ENCODE measurements at places on chromosomes 1 and 21. TPM values are rescaled to one million over a fixed set of nuclear protein-coding genes. Genes with fewer than 3 reads are reported as not detected.

GRCh38 chr1:56387071-56387740 lies 192.2 kb downstream of the PLPP3 start:
- no peak for DNase-seq

- DNase-seq: no peak
These were observed 4.7 kb downstream of the IRF6 start for GRCh38 chr1:209800984-209801834.

Gene NPPB
- not detected for polyA plus RNA-seq

Gene INAVA
- polyA plus RNA-seq: 33.8 TPM

Gene IFNAR1
- polyA plus RNA-seq: 38.1 TPM

- no peak for DNase-seq
These were observed 191.4 kb downstream of the ZBTB18 start for GRCh38 chr1:244242446-244242845.

Gene HMGCS2
- polyA plus RNA-seq: 79.7 TPM

GRCh38 chr1:21833392-21833976 lies 21.4 kb downstream of the LDLRAD2 start:
- no peak for DNase-seq

DNA sequence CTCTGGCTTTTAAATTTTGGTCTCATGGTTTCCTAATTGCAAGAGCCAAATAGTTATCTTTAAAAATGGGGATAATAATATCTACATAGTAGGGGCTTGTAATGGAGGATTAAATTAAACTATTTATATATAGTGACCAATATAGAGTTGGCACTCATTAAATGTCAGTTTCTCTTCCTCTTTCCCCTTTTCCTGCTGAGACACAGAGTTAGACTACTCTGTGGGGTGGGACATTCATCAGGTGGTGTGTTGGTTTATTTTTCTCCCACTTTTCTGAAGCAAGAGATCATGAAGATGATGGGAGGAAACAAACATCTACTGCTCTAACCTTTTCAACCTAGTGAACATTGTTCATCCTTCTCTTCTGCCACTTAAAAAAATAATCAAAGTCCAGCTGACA lies 17.3 kb upstream of the RAP1A start:
- no peak for DNase-seq

Gene LCE3E
- polyA plus RNA-seq: not detected

- DNase-seq: no peak
These were observed 11.6 kb downstream of the HHAT start for GRCh38 chr1:210340311-210340710.

DNA sequence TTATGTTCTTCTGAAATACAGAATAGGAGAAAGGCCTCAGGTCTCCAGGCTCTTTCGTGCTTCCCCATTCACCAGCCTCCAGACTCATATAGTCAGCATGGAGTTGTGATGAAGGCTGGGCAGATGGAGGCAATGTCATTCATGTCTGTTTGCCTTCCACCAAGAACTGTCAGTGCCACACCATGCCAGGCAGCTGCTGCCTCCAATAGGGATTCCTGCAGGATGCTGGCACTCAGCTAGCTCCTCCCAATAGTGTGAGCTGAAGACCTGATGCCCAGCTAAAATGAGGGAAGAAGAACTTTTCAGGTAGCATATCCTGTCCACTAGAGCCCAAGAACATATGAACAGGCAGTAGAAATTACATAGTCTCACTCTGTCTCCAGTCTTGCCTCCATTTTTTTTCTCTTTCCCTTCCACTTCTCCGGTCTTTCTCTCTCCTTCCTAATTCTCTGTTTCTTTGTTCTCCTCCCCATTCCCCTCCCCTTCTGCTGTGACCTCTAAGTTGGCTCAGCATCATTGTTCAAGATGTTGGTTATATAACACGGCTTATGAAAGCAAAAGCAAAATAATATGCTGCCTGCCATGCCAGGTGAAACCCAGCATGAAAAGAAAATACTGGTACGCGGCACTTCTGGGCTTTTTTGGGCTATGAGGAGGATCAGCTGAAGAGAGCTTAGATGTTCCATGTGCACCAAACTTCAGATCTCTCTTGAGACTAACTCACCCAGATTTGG lies 17.3 kb downstream of the GLUL start:
- no peak for DNase-seq

GRCh38 chr1:185045814-185046492 lies 595 bp downstream of the RNF2 start:
- DNase-seq: peak; percentile 42

Gene OR6N1
- polyA plus RNA-seq: not detected

Gene HSPA6
- polyA plus RNA-seq: 0.35 TPM

DNA sequence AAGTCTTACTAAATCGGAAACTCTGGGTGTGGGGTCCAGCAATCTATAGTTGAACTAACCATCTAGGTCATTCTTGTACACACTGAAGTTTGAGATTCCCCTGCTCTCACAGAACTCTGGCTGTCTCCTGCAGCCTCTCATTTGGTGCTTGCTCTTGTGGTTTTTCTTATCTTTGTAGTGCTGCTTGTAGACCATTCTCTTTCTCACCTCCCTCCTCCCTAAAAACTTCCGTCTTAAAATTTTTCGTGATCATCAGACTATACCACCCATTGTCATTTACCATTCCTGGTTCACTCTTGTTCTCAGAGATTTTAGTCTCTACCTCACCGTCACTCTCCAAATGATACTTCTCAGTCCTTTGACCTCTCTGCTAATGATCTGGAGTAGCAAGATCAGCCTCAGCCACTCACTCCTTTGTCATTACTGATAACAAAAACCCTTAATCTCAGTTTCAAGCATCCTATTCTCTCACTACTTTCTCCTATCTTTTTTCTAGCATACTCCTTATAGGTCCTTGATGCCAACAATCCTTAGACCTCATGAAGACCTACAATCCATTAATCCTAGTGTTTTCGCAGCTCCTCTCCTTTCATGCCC lies 13.0 kb upstream of the EPHX4 start:
- no peak for DNase-seq

Gene NHLH1
- polyA plus RNA-seq: 0.22 TPM

Gene KRTAP13-3
- not detected for polyA plus RNA-seq

- no peak for DNase-seq
These were observed 1512.0 kb upstream of the PRMT6 start for GRCh38 chr1:105544475-105544874.

Gene CORT
- polyA plus RNA-seq: 2.6 TPM

DNA sequence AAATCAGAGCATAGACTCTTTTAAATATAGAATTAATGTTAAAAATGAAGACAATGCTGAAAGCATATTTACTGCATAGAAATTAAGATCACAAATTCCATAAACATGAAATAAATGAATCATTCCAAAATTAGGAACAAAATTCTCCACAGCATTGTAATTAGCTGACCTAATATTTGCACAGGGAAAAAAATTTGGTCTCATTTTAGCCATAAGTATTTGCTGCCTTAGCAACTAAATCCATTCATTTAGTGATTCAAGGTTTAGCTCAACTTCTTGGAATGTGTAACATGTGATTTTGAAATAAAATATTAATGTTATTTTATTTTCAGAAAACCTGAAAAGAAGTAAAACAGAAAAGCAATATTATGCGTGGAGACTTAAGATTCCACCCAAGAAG lies 25.5 kb downstream of the ADAMTS5 start:
- no peak for DNase-seq

Gene CELA3A
- not detected for polyA plus RNA-seq

Gene LRRC7
- 14.2 TPM for polyA plus RNA-seq

- peak; percentile 6 for DNase-seq
These were observed 255.9 kb downstream of the FAF1 start for GRCh38 chr1:50704126-50704525.

Gene GUCA2B
- polyA plus RNA-seq: not detected

DNA sequence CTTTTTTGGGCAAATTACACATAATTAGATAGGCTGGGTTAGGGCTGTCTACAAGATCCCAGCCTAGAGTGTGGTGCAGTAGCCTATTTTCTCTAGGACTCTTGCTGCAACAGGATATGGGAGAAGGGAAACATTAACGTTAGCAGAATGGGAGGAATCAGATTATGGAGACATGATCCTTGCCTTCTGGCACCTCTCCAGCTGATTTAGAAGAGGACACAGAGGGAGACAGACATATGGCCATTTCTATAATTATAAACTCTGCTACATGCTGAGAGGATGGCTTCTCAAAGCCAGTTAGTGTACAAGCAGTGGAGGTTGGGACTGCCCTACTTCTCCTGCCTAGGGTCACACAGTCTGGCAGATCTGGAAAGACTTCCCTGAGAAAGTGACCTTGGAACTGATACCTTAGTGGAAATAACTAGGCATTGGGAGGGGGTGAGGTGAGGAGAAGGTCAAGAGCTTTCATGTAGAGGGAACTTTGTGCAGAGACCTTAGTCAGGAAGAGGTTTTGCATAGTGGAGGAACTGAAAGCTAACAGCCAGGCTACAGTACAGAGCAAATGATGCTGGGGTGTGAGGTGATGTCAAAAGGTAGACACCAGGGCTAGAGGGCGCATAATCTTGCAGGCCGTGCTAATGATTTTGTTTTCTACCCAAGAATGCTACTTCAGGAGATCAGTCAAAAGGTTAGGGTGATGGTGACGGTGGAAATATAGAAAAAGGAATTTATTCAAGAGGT lies 1.2 kb upstream of the CD1D start:
- DNase-seq: no peak

GRCh38 chr1:214899908-214900460 lies 182.6 kb upstream of the KCNK2 start:
- no peak for DNase-seq

DNA sequence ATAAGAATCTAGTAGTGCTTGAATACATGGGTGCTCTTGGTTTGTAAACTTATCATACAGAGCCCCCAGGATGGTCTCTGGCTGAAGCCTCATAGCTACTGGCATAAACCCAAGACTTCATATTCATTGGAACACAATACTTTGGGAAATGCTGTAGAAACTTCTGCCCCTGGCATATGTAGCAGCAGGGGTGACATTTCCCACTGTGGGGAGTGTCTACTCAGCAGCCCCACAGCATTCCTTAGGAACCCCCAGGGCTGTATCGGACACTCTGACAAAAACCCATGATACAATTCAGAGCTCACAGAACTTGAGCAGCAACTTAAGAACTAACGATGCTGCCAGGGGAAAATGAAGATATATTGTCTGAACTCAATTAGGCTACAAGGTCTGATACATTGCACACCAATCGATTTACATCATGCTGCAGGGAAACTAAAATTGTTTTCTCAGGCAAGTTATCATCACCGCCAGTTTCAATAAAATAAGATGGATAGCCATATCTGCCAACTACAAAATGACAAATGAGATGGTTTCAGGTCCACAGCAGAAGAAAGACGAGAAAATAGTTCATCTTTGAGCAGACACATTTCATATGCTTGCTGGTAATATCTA lies 181.1 kb upstream of the GREM2 start:
- DNase-seq: no peak

DNA sequence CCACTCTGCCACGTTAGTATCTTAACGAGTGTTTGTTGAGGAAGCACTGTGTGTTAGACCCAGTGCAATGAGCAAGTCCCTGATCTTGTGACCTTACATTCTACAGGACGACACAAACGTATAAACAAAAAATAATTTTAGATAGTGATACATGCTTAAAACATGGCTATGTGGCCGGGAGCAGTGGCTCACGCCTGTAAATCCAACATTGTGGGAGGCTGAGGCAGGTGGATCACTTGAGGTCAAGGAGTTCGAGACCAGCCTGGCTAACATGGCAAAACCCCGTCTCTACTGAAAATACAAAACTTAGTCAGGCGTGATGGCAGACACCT lies 19.6 kb downstream of the MTX1 start:
- DNase-seq: no peak

DNA sequence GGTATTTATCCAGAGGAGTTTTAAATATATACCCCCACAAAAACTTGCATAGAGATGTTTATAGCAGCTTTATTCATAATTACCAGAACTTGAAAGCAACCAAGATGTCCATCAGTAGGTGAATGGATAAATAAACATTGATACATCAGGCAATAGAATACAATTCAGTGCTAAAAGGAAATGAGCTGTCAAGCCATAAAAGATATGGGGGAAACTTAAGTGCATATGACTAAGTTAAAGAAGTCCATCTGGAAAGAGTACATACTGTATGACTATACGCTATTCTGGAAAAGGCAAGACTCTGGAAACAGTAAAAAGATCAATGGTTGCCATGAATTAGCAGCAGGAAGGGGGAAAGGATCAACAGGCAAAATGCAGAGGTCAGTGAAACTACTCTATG lies 366.7 kb downstream of the HHIPL2 start:
- no peak for DNase-seq

Gene MASP2
- 12.8 TPM for polyA plus RNA-seq

DNA sequence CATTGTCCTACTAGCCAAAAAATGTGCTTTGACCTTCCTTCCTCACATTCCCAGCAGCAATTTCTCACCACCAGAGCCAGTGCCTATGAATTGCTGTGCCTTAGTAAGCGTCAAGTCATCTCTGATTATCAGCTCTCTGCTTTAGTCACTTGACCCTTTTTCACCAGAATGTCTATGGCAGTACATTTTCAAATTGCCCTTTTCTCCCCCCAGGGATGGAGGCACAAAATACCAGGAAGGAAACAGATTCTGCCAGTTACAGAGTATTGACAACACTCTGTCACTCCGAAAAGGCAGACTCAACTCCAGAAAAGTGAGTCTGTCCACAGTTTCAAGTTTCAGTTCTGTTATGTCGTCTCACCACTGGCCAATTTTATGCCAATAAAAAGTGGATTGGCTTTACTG lies 167.4 kb downstream of the TNFSF18 start:
- no peak for DNase-seq

DNA sequence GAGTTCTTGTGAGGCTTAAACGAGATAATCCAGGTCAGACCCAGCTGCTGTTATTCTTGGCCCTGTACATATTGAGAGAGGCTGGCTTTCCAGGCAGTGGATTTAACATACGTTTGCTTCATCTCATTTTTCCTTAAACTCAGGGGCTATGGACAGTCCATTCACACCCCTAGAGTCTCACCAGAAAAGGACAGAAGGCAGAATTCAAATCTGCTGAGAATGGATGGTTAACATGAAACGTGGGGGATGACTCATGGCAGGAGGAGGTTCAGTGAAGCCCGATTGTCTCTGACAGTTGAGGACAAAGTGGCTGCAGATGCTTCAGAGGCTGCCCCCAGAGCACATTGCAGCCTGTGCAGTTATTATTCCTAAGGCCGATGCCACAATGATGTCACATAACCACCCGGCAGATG lies 39.5 kb downstream of the TGFB2 start:
- no peak for DNase-seq

Gene LENEP
- polyA plus RNA-seq: 0.93 TPM

DNA sequence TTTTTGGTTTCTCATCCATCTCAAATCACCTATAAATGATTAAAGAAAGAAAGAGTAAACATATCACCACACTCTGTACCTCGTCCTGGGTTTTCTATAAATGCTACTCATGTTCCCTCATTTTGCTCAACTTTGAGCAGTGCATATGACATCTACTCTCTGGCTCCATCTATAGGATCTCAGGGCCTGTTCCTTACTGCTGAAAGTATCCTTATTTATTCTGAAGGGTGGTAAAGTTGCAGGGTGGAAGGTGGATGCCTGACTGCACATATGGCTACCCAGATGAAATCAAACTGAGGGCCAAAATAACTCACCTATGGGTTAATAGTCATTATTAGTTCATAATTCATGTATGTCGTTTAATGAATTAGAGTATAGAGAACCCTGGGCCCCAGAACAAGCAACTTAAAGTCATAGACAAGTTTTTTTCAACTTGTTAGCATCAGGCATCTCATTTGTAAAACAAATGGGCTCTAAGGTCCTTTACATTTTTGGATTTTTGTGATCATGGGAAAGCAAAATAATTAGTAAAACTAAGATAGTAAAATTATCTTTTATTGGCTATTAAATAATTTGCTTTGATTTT lies 46.5 kb downstream of the NCF2 start:
- peak; percentile 52 for DNase-seq

GRCh38 chr1:4452701-4453100 lies 201.7 kb upstream of the AJAP1 start:
- no peak for DNase-seq

All from left kidney (tissue), 8 donors.